Small intestine (tissue), 16 donors: ENCODE measurements at places on chromosomes 4 and X. TPM values are rescaled to one million over a fixed set of nuclear protein-coding genes. Genes with fewer than 3 reads are reported as not detected.

The MTNR1A gene
- polyA plus RNA-seq: not detected

GRCh38 chr4:175048906-175049305 lies 130.7 kb downstream of the ADAM29 start:
- no peaks in the 10 kb centered on the region for H3K36me3 ChIP-seq
- DNase-seq: no peak
- H3K27me3 ChIP-seq: no peaks in the 10 kb centered on the region
- H3K4me1 ChIP-seq: no peaks in the 10 kb centered on the region
- no peak overlapping the region for H3K27ac ChIP-seq
- no peak overlapping the region for H3K4me3 ChIP-seq

The TCEAL5 gene
- not detected for polyA plus RNA-seq

GRCh38 chr4:81601358-81601694 lies 129.6 kb upstream of the RASGEF1B start:
- no peaks in the 10 kb centered on the region for H3K4me1 ChIP-seq
- H3K4me3 ChIP-seq: no peak overlapping the region
- no peak for DNase-seq
- H3K27ac ChIP-seq: no peak overlapping the region
- H3K36me3 ChIP-seq: no peaks in the 10 kb centered on the region

DNA sequence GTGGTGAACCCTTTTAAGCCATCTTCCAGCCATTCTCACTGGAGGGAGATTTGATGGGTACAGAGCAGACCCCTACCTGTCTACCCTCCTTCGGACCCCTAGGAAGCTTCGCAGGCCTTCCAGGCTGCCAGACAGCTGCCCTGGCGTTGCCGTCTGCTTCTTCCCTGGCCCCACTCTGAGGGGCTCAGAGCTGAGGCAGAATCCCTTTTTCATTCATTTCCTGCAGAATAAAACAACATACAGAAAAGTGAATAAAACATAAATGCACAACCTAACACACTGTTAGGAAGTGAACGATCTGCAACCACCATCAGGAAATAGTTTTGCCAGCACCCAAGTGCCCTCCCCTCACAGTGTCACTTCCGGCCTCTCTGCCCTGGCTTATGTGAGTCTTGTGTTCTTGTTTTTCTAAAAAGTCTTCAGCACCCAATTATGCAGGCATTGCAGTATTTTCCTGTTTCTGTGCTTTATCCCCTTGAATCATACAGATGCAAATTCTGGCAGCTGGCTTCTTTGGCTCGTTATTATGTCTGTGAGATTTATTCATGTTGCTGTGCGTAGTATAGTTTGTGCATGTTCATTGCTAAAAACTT lies 5.6 kb upstream of the ADD1 start:
- peak; percentile 56 for DNase-seq
- H3K27me3 ChIP-seq: no peaks in the 10 kb centered on the region
- peak overlapping the region; percentile 67 for H3K27ac ChIP-seq

DNA sequence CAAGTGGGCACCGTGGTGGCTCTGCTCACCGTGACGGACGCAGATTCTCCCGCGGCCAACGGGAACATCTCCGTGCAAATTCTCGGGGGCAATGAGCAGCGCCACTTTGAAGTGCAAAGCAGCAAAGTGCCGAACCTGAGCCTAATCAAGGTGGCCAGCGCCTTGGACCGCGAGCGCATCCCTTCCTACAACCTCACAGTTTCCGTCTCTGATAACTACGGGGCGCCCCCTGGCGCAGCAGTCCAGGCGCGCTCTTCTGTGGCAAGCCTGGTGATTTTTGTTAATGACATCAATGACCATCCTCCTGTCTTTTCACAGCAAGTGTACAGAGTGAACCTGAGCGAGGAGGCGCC lies 2.7 kb downstream of the FAT4 start:
- H3K27ac ChIP-seq: no peak overlapping the region
- peaks cover 5% of the 10 kb centered on the region for H3K27me3 ChIP-seq
- peaks cover 9% of the 10 kb centered on the region for H3K4me1 ChIP-seq
- H3K36me3 ChIP-seq: peaks cover 17% of the 10 kb centered on the region

DNA sequence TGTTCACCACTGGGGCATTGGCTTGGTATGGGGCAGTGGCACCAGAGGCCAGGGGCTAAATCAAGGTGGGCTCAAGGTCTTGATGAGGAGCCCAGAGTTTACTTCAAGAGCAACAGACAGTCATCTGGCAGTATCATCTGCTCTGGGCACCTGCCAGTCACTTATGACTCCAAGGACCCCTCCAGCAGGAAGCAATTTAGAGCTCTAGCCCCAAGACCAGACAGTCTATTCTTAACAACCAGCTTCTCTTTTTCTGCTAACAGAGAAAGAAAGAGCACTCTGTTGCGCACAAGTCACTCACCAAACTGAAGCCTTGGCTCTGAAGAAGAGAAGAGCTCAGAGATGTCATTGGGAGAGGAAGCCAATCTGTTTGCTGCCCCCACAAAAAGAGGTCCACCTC lies 309.2 kb downstream of the HS3ST1 start:
- H3K4me3 ChIP-seq: no peak overlapping the region
- DNase-seq: no peak
- H3K27me3 ChIP-seq: no peaks in the 10 kb centered on the region
- H3K27ac ChIP-seq: no peak overlapping the region
- H3K4me1 ChIP-seq: no peaks in the 10 kb centered on the region
- H3K36me3 ChIP-seq: no peaks in the 10 kb centered on the region

DNA sequence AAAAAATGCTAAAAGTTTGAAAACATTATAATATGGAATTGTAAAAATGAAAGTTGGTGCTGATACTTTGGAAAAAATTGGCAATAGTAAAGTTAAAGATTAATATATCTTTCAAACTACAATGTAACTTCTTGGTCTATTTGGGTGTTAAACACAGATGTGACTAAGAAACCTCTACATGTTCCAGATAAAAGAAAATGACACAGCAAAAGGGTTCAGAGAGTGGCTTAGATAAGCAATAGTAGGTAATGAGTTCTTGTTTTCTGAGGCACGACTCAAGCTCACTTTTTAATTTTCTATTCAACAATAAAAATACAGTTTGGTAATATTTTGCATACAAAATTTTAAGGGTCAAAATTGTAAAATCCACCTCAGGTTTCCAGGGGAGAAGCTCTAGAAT lies 292.7 kb downstream of the GALNTL6 start:
- no peaks in the 10 kb centered on the region for H3K4me1 ChIP-seq
- no peaks in the 10 kb centered on the region for H3K36me3 ChIP-seq
- no peak overlapping the region for H3K27ac ChIP-seq
- H3K4me3 ChIP-seq: no peak overlapping the region
- no peak for DNase-seq

DNA sequence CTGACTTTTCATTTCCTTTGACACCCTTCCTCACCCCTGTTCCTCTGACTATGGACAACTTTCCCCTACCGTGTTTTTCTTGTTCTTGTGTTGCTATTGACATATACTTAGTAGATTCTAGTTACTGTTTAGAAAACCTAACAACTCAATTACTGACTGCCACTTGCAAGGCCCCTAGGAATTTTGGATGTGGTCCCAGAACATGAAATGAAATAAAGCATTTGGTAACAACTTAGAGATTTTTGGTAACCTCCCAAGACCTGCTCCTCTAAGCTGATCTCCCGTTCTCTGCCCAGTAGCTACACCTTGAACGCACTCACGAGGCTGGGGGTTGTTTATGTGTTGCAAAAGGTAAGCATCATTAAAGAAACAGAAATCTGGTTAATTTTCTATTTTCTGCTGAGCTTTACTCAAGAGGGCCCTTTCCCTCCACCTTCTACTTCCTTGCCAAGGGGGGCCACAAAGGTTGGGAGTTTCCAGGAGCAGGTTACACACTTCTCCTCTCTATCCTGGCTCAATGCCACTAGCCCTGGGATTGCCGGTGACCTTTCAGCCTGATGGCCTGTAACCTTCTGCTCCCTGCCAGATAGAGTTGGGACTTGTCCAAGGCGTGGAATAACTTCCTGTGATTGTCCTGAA lies 20.5 kb downstream of the GAB3 start:
- H3K27me3 ChIP-seq: no peaks in the 10 kb centered on the region
- no peak overlapping the region for H3K4me3 ChIP-seq
- peak overlapping the region; percentile 38 for H3K27ac ChIP-seq
- H3K4me1 ChIP-seq: peaks cover 3% of the 10 kb centered on the region

DNA sequence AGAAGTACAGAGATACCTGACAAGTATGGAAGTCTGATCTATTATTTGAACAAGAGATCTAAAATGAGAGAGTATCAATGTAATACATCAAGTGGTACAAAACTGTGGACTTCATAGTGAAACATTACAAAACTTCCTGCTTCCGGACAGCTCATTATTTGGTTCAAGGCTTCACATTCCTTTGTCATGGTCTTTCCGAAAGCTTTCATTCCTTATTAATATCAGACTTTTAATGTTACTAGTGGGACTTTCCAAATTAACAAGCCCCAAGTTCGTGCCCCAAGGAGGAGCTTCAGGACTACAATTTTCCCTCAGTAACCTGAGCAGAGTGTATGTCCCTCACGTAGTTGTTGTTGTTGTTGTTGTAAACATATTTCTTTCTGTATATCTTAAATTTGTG lies 1.2 kb downstream of the CHIC2 start:
- H3K27ac ChIP-seq: peak overlapping the region; percentile 79
- no peaks in the 10 kb centered on the region for H3K36me3 ChIP-seq
- H3K4me1 ChIP-seq: peaks cover 2% of the 10 kb centered on the region
- peak overlapping the region; percentile 88 for H3K4me3 ChIP-seq
- DNase-seq: peak; percentile 48
- no peaks in the 10 kb centered on the region for H3K27me3 ChIP-seq

- no peak overlapping the region for H3K4me3 ChIP-seq
- DNase-seq: no peak
- H3K27ac ChIP-seq: no peak overlapping the region
- H3K27me3 ChIP-seq: no peaks in the 10 kb centered on the region
Observed at GRCh38 chr4:8709050-8709728, 116.6 kb downstream of the CPZ start.

DNA sequence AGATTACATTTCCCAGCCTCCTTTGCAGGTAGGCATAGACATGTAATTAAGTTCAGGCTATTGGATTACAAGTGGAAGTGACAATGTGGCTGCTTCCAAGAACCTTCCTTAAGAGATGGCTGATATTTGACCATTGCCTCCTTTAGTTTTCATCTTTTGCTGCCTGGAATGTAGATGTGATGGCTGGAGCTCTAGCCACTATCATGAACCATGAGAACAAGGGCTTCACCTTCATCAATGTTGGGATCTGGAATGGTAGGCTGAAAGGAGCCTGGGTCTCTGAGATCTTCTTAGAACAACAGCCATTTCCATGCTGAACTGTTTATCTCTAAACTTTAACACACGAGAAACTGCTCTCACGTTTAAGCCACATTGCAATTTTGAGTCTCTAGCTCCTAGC lies 158.7 kb upstream of the ATP6AP2 start:
- H3K27ac ChIP-seq: no peak overlapping the region
- no peak overlapping the region for H3K4me3 ChIP-seq
- no peaks in the 10 kb centered on the region for H3K36me3 ChIP-seq
- H3K4me1 ChIP-seq: no peaks in the 10 kb centered on the region
- no peak for DNase-seq

- H3K4me3 ChIP-seq: no peak overlapping the region
- no peaks in the 10 kb centered on the region for H3K27me3 ChIP-seq
- DNase-seq: no peak
- no peaks in the 10 kb centered on the region for H3K36me3 ChIP-seq
Observed at GRCh38 chr4:52091801-52092200, 40.7 kb downstream of the SPATA18 start.

- DNase-seq: no peak
- no peaks in the 10 kb centered on the region for H3K27me3 ChIP-seq
- H3K4me1 ChIP-seq: no peaks in the 10 kb centered on the region
- no peak overlapping the region for H3K27ac ChIP-seq
Observed at GRCh38 chr4:27861802-27862201, 1001.2 kb downstream of the STIM2 start.

DNA sequence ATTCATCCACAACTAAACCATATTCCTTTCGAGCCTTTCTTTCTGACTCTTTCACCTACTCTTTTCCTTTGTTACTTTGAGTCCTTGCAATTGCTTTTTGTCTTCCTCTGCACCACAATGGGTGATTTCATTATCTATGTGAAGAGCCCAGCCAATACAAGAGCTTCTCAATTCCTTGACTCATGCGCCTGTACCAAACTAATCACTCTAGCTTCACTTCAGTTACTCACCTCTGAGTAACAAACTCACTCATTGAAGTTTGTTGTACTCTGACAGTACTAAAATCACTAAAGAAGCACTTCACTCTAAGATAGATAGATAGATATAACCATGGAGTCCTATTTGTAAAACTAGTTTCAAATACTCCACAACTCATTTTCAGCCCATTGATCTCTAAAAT lies 191.7 kb upstream of the EPHA5 start:
- H3K4me1 ChIP-seq: no peaks in the 10 kb centered on the region
- H3K36me3 ChIP-seq: no peaks in the 10 kb centered on the region
- DNase-seq: no peak
- no peak overlapping the region for H3K27ac ChIP-seq

The HS6ST2 gene
- 0.12 TPM for polyA plus RNA-seq

DNA sequence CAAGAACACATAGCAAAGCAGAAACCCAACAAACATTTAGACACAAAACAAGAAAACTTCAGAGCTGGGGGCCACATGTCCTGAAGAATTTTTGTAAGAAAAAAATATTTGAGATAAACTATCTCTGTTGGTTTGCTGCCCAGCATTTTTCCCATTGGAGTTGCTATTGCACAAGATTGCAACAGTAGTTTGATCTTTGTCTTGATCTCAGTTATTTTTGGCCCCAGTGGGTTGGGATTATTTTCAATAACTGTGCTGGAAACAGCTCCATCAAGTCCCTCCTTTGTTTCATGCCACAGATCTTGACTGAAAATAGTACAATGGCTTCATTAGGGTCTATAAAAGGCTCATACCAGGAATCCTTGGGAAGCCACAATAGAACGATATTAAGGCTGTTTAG lies 103.8 kb upstream of the RAI2 start:
- H3K4me3 ChIP-seq: no peak overlapping the region
- no peak overlapping the region for H3K27ac ChIP-seq
- H3K4me1 ChIP-seq: no peaks in the 10 kb centered on the region
- no peaks in the 10 kb centered on the region for H3K27me3 ChIP-seq
- H3K36me3 ChIP-seq: no peaks in the 10 kb centered on the region

DNA sequence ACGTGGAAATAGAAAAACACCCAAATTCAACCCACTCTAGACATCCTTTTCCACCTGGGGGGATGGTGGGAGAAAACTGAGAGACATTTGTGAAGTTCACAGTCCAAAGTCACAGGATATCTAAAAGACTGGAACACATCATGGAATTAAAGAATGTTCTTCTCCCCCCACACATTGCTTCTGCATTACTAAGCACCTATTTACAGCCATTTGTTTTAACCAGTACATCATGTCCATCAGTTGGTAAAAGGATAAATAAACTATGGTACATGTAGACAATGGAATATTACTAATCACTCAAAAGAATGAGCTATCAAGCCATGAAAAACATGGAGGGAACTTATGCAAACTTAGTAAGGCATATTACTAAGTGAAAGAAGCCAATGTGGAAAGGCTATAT lies 185.5 kb upstream of the ANXA10 start:
- no peaks in the 10 kb centered on the region for H3K4me1 ChIP-seq
- H3K4me3 ChIP-seq: no peak overlapping the region
- no peak overlapping the region for H3K27ac ChIP-seq

DNA sequence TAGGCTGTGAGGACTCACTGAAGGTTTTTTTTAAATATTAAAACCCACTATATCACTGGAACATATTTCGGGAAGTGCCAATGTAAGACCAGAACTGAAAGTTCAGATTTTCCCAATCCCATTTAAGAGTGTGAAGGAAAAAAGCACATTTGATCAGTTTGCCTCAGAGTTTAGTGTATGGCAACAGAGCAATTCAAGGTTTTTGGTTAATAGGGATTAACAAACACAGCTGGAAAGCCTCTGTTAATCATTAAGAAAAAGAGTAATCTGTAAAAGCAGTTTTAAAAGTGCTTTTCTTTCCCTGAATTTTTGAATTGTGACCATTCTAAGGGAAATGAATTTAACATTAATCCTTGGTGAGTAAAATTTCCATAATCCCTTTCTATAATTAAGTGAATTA lies 60.4 kb downstream of the NPY5R start:
- no peaks in the 10 kb centered on the region for H3K4me1 ChIP-seq
- DNase-seq: peak; percentile 11
- no peak overlapping the region for H3K27ac ChIP-seq

The DCAF4L1 gene
- not detected for polyA plus RNA-seq
